CD4-positive, alpha-beta T cell (primary cell): ENCODE measurements at places on chromosomes 6 and 20.

- H3K4me1 ChIP-seq, result no peaks in the 10 kb centered on the region
- no peaks in the 10 kb centered on the region for H3K27me3 ChIP-seq
- H3K4me3 ChIP-seq, result no peak overlapping the region
- H3K36me3 ChIP-seq, result no peaks in the 10 kb centered on the region
- DNase-seq, result no peak
Observed at GRCh38 chr6:64789476-64789875, 917.5 kb downstream of the EYS start.

- no peaks in the 10 kb centered on the region for H3K27me3 ChIP-seq
- no peaks in the 10 kb centered on the region for H3K36me3 ChIP-seq
- DNase-seq, result no peak
- no peak overlapping the region for H3K27ac ChIP-seq
- H3K4me1 ChIP-seq, result no peaks in the 10 kb centered on the region
Observed at GRCh38 chr6:154352898-154353585, 3.6 kb downstream of the IPCEF1 start.

GRCh38 chr20:48846516-48847492 is 19.0 kb upstream of the PREX1 start:
- no peak for DNase-seq
- H3K4me1 ChIP-seq, result peaks cover 3% of the 10 kb centered on the region
- no peak overlapping the region for H3K4me3 ChIP-seq
- no peak overlapping the region for H3K27ac ChIP-seq

DNA sequence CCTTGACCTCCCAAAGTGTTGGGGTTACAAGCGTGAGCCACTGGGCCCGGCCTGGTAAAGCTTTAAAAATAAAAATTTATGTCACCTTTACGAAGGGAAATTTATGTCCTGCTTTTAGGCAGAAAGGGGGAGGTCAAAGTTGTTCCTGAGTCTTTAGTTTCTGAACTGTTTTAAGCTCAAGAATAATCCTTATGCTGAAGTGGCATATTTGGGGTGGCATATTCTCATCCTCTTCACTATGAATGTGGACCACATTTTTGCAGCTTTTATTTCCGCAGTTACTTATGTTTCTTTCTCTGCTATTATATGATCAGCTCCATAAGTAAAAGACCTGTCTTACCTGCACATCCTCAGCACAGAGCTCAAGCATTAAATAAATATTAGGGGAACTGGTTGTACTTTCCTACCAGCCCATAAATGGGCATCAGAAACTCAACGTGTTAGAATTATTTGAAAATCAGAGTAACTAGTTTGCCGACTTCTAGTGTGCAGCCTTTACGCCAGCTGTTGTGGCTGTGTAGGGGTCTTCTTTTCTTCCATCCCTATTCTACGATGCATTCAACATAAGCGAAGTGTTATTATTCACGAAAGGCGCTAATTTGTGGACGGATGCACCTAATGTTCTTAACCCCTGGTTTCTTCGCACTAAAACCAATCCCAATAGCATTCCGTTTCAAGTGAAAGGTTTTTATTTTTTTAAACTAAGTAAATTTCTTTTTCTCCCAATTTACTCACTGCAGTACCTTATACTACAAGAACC is 867 bp upstream of the AKAP7 start:
- DNase-seq, result no peak
- peak overlapping the region; percentile 64 for H3K4me3 ChIP-seq
- H3K4me1 ChIP-seq, result peaks cover 13% of the 10 kb centered on the region
- no peaks in the 10 kb centered on the region for H3K27me3 ChIP-seq
- no peak overlapping the region for H3K27ac ChIP-seq

DNA sequence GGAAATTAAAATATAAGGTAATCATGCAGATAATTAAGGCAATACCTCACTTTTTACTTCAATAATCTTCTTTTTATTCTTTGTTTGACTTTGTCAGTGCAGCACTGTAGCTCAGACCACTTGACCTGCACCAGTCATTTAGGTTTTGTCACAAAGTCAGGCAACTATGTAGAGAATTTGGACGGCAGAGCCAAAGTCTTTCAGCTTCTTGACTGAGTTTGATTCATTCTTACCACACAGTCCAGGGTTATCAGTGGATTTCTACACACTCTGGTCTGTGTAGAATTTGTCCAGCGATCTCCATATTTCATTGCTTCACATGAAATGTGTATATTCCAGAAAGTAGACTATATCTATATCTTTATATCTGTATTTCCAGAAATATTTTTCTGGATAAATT is 107.3 kb downstream of the TFAP2B start:
- H3K27me3 ChIP-seq, result no peaks in the 10 kb centered on the region
- no peak overlapping the region for H3K4me3 ChIP-seq
- H3K27ac ChIP-seq, result no peak overlapping the region
- no peak for DNase-seq
- no peaks in the 10 kb centered on the region for H3K36me3 ChIP-seq
- H3K4me1 ChIP-seq, result no peaks in the 10 kb centered on the region

- H3K27me3 ChIP-seq, result peaks cover 54% of the 10 kb centered on the region
- H3K36me3 ChIP-seq, result no peaks in the 10 kb centered on the region
- no peak overlapping the region for H3K4me3 ChIP-seq
- no peak overlapping the region for H3K27ac ChIP-seq
Observed at GRCh38 chr20:46897328-46897880, 2.8 kb downstream of the EYA2 start.
